Breast epithelium (tissue), 4 donors: ENCODE measurements at places on chromosomes 7 and 10.

DNA sequence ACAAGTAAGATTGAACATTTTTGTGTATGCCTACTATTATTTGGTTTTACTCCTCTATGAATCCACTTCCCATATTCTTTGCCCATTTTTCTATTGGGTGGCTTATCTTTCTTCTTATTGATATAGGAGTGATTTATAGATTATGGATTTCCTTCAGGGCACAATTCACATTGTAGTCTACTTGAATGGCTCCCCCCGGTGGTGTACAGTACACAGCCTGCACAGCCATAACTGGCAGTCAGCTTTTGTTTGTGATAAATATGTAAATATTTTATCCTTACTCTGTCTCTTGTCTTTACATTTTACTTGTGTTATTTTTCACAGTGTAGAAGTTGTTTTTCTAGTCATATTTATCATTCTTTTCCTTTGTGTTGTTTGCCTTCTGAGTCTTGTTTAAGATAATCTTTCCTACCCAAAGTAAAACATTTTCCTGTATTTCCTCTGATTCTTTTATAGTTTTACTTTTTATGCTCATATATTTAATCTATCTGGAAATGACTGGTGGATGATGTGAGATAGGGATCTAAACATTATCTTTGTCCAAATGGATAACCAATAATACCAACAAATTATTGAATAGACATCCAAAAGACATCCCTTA is 23.9 kb upstream of the CALD1 start:
- DNase-seq: no peak

DNA sequence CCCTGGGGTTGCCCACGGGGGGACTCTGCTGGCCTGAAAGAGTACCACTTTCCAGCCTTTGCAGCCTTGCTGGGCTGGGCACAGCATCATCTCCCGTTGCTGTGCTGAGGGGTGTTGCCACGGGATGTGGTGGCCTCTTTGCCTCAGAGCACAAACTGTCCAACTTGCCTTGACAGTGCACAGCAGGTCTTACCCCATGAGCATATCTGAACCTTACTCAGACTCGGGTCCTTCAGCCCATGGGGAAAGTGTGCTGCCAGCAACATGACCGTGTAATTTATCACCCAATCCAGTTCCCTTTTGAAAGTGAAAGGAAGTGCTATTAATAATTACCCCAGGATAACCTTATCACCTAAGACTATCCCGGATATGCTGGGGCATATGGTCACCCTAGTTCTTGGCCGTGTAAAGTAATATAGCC is 46.8 kb downstream of the TBXAS1 start:
- no peak for DNase-seq

- no peak for DNase-seq
Measured at GRCh38 chr7:259751-260405, 30.1 kb upstream of the FOXL3 start.

DNA sequence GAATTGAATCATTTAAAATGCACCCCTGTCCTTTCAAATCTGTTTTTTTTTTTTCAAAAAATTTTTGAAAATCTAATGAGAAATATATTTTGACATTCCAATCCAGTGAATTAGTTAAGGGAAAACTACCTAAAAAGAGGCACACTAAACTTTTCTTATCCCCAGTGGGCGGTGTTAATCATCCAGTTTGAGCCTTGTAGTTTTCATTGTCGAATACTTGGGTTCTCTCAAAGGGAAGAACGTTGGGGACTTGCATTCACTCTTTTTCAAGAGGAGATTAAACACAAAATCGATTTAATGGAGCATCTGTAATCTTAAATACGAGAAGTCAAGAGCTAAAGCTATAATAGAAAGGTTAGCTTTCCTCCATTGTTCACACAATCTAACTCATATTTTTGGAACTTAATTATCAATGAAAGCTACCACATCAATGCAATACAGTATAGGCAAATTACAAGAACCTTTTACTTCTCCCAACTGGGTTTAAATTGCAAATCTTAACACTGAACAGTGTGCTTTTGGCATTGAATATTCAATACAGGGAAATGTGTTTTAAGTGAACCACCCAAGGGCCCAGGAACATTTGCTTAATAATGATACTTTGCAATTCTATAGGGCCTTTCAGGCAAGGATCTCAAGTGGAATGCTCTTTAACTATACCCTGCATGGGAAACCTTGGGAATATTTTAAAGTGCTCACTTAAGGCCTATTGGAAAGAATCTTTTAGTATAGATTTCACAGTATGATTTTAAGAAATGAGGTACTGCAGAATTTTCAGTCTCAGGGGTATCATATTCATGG is 13.1 kb upstream of the SP8 start:
- no peak for DNase-seq

GRCh38 chr10:15075421-15075820 is 13.2 kb downstream of the ACBD7 start:
- DNase-seq: no peak

GRCh38 chr7:117949232-117949631 is 76.0 kb upstream of the CTTNBP2 start:
- no peak for DNase-seq
